ENCODE measurements at places on chromosomes 16 and 17. TPM values are rescaled to one million over a fixed set of nuclear protein-coding genes. Genes with fewer than 3 reads are reported as not detected.

HYDIN gene
- not detected for total RNA-seq

C16orf78 gene
- total RNA-seq: not detected

KRT32 gene
- not detected for total RNA-seq

CD79B gene
- total RNA-seq: 31.1 TPM

TMC7 gene
- not detected for total RNA-seq

SLC5A10 gene
- not detected for total RNA-seq

CHD9NB gene
- not detected for total RNA-seq

PRCD gene
- not detected for total RNA-seq

PLK1 gene
- 0.60 TPM for total RNA-seq

NKD1 gene
- total RNA-seq: 2.8 TPM

FOXJ1 gene
- 1.3 TPM for total RNA-seq

C16orf89 gene
- total RNA-seq: not detected

NEURL4 gene
- 43.8 TPM for total RNA-seq

TRPV3 gene
- 0.55 TPM for total RNA-seq

KRTAP4-5 gene
- total RNA-seq: not detected

Data from T-helper 17 cell (primary cell).